Fibroblast of mammary gland (primary cell): ENCODE measurements at places on chromosomes 7 and 10.
A peak's percentile ranks its signal among the peaks of the same experiment; 100 is the strongest.

GRCh38 chr7:143429770-143430698 is 13.2 kb upstream of the TAS2R60 start:
- DNase-seq, result peak; percentile 59

- DNase-seq, result no peak
Observed at GRCh38 chr10:83848677-83849076, 290.6 kb upstream of the GHITM start.

DNA sequence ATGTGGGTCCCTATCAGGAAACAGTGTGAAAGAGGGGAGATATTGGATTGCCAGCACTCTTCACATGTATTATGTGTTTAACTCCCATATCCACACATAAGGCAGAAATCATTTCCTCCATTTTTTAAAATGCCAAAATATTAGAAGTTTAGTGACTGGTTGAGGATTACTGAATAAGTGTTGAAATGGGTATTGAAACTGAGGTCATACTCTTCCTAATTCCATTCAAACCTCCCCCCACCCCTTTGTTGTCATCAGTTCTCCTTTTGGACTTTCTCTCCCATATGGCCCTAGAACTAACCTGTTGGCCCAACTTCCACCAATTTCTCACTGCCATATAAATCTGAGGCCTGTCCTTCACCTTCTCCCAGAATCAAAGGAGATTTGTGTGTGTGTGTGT is 81.6 kb downstream of the EVX1 start:
- DNase-seq, result no peak

GRCh38 chr7:108156897-108157605 is 26.9 kb upstream of the LAMB4 start:
- no peak for DNase-seq

- DNase-seq, result no peak
Observed at GRCh38 chr10:113692271-113692670, 12.6 kb downstream of the CASP7 start.

DNA sequence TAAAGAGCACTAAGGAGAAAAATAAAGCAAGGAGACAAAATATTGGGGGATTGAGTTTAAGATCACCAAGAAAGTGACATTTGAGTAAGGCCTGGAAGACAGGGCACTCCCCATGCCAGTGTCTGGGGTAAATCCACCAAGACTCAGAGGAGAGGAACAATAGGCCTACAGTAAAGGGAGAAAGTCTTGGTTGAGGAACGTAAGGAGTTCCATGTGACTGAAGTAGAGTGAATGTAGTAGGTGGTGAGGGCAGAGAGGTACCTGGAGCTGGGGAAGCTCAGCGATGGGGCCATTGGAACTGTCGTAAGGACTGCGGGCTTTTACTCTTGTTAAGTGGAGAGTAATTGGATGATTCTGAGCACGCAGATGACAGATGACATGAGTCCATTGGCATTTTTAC is 69.4 kb downstream of the CPED1 start:
- DNase-seq, result no peak

GRCh38 chr10:5428133-5428532 is 15.8 kb downstream of the NET1 start:
- no peak for DNase-seq

- DNase-seq, result no peak
Observed at GRCh38 chr7:130270947-130271800, 4.5 kb downstream of the CPA2 start.

GRCh38 chr10:128744811-128745305 is 618.6 kb upstream of the MKI67 start:
- DNase-seq, result no peak

GRCh38 chr7:103805346-103805745 is 184.1 kb downstream of the RELN start:
- DNase-seq, result peak; percentile 57

- peak; percentile 15 for DNase-seq
Observed at GRCh38 chr7:1919539-1920265, 249.6 kb downstream of the ELFN1 start.

GRCh38 chr10:132124201-132124920 is 58.6 kb downstream of the JAKMIP3 start:
- DNase-seq, result no peak

GRCh38 chr7:120442838-120443237 is 169.9 kb downstream of the KCND2 start:
- no peak for DNase-seq

GRCh38 chr10:66927971-66928770 is 2.3 kb downstream of the LRRTM3 start:
- no peak for DNase-seq

- no peak for DNase-seq
Observed at GRCh38 chr10:63260860-63261251, 127.7 kb downstream of the NRBF2 start.

DNA sequence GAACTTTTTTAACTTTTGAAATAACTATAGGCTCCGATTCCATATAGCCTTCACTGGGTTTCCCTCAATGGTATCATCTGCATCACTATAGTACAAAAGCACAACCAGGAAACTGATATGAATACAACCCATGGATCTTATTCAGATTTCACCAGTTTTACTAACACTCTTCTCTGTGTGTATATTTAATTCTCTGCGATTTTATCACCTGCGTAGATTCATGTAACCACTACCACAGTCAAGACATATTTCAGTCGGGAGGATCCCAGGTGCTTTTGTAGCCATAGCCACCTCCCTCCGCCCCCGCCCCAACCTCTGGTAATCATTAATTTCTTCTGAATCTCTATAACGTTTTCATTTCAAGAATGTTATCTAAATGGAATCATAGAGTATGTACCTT is 82.8 kb upstream of the C7orf33 start:
- no peak for DNase-seq

- DNase-seq, result no peak
Observed at GRCh38 chr7:119196183-119196582, 971.7 kb downstream of the ANKRD7 start.

DNA sequence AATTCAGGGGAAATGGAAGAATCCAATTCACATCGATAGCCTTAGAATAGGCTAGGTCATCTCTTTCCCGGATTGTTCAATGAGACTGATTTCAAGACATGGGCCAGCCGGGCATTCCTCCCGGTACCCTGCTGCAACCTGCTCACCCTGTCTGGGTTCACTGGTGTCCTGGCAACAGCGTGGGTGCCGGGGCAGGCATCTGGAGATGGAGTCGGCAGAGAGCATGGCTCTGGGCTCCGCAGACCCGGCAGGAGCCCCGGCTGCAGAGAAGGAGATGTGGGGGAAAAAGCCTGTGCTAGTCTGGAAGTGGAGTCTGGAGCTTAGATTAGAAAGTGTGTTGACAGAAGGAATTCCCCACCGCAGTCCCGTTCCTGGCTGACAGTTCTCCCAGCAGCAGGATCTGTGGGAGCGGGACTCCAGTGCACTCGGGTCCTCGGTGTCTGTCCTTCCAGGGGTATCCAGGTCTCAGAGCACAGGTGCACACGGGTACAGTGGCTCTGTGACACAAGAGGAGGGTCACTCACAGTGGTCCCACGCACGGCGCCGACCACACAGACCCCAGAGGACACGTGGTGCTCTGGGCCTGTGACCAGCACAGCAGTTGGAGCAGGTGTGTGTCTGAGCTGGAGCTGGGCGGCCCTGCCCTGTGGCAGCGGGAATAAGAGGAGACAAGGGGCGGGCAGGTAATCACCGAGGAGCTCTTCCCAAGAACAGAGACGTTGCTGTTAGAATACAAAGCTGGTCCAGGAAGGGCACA is 65.7 kb upstream of the PITRM1 start:
- no peak for DNase-seq

DNA sequence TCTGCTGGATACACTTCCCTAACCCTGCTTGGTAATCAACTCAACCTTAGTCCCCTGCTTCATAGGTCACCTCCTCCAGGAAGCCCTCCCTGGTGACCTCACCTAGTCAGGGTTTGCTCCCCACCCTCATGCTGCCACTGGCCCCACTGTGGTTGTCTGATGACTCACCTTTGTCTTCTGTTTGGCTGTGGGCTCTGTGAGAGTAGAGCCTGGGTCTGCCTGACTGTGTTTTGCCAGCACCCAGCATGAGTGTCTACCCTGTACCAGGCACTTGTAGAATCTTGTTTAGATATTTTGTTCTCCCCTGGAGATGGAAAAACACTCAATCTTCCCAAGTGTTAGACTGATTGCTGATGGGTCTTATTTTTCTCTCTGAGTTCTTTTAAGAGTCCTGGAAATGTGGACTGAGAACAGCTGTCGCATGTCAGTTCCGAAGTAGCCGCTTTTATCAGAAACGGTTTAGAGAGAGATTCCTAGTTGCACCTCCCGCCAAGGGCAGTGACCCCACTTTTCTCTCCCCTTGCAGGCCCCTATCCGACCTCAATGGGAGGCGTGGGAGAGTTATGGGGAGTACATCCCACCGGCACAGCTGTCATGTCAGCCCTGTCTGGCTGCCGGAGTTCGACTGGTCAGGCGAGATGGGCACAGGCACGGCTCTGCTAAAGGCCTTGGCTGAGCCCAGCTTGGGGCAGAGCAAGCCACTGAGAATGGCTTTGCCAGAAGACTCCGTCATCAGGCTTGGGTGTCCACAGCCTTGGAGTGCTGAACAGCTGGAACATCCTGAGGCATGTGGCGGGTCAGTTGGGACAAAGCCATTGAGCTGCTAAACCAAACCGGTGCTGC is 134.3 kb downstream of the GRK5 start:
- peak; percentile 71 for DNase-seq

- peak; percentile 77 for DNase-seq
Observed at GRCh38 chr10:51063659-51064535, 10.4 kb upstream of the PRKG1 start.

DNA sequence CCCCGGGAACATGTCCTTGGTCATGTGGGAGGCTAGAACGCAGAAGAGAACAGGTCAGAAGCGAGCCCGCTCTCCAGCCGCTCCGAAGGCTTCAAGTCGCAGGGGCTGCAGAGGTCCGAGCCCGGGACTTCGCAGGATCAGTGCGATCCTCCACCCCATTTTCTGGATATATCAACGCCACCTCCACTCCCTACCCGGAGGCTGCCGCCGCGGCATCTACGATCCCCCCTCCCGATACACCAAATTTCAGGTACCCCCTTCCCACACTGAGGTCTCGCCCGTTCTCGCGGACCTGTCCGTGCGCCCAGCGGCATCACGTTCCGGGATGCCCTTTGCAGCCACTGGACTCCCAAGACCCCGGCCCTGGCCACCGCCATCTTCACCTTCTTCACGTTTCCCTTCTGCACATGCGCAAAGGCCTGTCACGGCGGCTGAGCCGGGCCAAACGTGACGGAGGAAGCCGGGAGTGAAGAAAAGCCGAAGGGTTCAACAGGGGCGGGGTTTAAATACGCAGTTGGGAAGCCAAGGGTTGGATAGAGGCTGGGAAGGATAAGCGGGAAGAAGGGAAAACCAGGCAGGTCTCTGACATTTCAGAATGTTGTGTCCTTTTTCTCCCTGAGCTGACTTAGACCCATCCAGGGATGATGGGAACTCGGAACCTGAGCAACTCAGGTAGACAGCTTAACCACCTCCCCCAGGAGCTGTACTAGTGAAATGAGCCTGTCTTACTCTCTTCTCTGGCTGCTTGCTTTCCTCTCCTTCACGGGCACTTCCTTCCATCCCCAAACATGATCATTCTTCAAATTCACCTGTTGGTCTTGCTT is at the start of gene NDUFB8:
Gene NDUFB8 (minus strand): TSS at position 397 of the 824 bp plus-strand sequence. CDS start 20 bp downstream, at position 377.
- DNase-seq, result peak; percentile 77

- no peak for DNase-seq
Observed at GRCh38 chr7:2968176-2968575, 75.5 kb downstream of the CARD11 start.

- no peak for DNase-seq
Observed at GRCh38 chr10:75319274-75319673, 82.3 kb downstream of the ZNF503 start.

GRCh38 chr10:104349623-104350126 is 4.0 kb upstream of the CFAP58 start:
- peak; percentile 79 for DNase-seq

- DNase-seq, result no peak
Observed at GRCh38 chr10:14261336-14261735, 69.4 kb downstream of the FRMD4A start.

GRCh38 chr7:101686030-101686429 is 56.9 kb upstream of the MYL10 start:
- DNase-seq, result no peak

- DNase-seq, result no peak
Observed at GRCh38 chr10:6399231-6399741, 180.8 kb downstream of the PRKCQ start.

GRCh38 chr7:4140933-4141332 is 541.2 kb upstream of the FOXK1 start:
- DNase-seq, result no peak

DNA sequence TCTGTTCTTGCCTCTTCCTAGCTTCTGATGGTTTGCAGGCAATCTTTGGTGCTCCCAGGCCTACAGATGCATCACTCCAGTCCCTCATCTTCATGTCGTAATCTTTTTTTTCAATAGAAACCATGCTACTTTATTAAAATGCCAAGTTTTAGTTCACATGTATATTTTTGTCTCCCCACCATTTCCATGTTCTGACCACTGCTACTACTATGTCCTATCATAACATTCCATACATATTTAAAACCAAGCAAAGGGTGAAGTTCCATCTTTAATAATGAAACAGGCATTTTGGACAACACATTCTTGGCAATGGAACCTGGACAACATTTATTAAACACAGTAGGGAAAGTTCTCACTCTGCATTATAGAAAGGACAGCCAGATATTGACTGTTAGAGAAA is 58.8 kb downstream of the ZNF518A start:
- peak; percentile 11 for DNase-seq

DNA sequence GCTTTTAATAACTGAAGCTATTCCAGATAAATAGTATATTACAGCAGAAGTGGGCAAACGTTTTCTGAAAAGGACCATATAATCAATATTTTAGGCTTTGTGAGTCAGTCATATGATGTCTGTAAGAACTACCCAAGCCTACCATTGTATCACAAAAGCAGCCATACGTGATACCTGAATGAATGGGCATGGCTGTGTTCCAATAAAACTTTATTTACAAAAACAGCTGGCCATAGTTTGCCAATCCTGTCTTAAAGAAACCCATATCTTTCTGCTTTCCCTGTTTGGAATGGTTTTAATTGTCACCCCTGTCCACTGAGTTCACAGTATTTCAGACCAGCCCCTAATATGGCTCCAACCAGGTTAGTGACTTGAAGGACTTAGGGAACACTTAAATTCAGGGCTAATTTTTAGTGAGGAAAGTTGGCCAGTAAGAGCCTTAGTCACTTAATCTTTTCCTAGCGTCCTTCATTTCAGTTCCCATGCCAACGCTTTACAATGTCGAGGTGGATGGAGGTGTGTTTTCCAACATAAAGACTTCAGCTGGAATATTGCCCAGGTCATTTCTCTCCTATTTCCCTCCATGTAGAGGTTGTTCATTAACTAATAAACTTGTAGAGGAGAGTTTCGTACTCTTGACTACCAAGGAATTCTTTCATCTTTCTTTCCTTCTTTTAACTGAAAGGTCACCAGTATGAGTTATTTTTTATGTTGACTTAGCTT is 184.5 kb downstream of the TRIL start:
- DNase-seq, result no peak

- DNase-seq, result peak; percentile 22
Observed at GRCh38 chr10:98331885-98332284, 63.9 kb upstream of the LOXL4 start.

DNA sequence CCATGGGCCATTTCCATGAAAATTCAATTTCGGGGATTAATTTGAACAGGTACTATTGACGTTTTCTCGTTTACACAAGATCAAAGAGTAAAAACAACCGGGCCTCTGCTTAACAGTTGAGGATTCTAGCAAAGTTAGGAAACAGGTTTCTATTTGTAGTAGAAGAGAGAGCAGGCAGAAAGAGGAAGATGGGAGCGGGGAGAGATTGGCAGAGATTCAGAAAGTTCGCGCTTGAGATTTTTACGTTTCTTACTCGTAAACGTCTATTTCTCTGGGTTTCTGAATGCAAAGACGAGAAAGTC is 571 bp upstream of the VWC2 start:
- no peak for DNase-seq

GRCh38 chr7:134630237-134630636 is 16.4 kb upstream of the BPGM start:
- DNase-seq, result no peak
